Stimulated activated CD8-positive, alpha-beta memory T cell treated with anti-CD3 and anti-CD28 coated beads, Interleukin-4, amount 100 ng/mL, for 48 hours (primary cell): ENCODE measurements at places on chromosomes 3 and 15.

DNA sequence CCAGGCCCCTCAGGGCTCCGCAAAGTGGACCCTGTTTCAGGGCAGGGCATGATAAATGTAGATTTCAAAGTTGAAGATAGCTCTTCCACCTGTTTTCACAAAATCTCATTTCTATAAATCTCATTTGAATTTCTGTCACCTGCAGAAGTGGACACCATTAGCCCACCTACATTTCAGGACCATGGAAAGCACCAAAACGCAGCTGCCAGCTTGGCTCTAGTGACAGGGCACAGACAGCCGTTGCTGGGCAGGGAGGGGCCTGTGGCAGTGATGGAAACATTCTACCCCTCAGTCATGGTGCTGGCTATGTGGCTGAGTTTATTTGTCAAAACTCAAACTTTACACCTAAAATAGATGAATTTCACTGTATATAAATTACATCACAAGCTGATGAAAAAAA is 40.4 kb downstream of the PRR23E start:
- DNase-seq = no peak

DNA sequence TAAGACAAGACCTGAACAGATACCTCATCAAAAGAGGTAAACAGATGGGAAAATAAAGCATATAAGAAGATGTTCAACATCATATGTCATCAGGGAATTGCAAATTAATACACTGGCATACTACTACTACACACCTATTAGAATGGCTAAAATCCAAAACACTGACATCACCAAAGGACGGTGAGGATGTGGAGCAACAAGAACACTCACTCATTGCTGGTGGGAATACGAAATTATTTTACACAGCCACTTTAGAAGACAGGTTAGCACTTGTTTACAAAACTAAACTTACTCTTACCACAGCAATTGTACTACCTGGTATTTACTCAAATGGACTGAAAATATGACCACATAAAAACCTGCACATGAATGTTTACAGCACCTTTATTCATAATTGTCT is 119.6 kb downstream of the GSK3B start:
- DNase-seq = no peak

GRCh38 chr3:24682141-24682547 is 187.5 kb upstream of the THRB start:
- no peak for DNase-seq

DNA sequence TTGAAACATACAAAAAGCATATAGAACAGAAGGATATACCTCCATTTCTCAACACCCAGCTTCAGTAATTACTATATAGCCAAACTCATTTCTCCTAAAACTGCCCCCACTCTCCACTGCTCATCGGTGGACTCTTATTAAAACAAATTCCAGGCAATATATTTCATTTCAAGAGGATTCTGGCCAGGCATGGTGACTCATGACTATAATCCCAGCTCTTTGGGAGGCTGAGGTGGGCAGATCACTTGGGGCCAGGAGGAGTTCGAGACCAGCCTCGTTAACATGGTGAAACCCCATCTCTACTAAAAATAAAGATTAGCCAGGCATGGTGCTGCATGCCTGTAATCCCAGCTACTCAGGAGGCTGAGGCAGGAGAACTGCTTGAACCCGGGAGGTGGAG is 40.9 kb downstream of the SNX4 start:
- no peak for DNase-seq

DNA sequence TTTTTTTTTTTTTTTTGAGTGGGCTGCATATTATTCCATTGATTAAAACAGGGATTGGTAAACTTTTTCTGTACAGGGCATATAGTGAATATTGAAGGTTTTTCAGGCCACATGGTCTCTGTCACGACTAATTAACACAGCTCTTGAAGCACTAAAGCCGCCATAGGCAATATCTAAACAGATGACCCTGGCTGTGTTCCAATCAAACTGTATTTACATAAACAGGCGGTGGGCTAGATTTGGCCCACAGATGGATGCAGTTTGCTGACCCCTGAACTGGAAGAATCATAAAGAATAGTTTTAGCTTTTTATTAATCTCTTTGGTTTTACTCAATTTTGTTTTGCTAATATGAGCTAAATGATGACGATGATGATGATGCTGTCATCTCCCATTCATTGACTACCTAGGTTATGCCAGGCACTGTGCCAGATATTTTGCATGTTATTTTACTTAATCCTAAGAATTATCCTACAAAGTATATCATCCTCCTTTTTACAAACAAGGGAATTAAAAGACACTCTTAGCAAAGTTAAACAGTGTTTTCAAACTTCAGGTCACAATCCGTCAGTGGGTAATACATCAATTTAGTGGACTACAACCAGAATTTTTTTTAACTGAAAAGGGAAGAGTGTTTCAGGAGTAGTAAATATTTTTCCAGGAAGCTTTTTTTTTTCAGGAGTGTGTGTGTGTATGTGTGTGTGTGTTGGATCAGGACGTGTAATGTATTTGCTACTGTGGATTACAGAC is 54.3 kb downstream of the LMCD1 start:
- no peak for DNase-seq

DNA sequence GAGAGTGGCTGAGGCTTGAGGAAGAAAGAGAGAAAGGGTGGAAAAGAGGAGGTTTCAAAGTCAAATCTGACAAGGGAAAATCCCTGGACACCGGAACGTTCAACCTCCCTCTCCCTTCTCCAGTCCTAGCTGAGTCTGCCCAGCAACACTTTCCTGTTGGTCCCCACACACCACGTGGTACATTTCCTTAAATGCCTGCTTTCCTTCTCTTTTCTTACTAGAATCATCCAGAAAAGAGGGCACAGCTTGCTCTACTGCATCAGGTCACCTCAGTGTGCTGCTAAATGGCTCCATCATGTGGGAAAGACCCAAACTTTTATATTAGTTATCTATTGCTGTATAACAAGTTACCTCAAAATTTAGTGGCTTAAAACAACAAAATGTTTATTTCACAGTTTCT is 181.2 kb downstream of the NECTIN3 start:
- no peak for DNase-seq
